Effector memory CD4-positive, alpha-beta T cell (primary cell): ENCODE measurements at places on chromosomes 1 and 21.

- DNase-seq: no peak
These were observed 14.2 kb upstream of the CELSR2 start for GRCh38 chr1:109235137-109235536.

GRCh38 chr1:172746091-172746949 is 87.4 kb downstream of the FASLG start:
- DNase-seq: peak; percentile 27

- no peak for DNase-seq
These were observed 2.8 kb downstream of the PEA15 start for GRCh38 chr1:160207771-160208556.

GRCh38 chr1:243271996-243272395 is 16.2 kb downstream of the SDCCAG8 start:
- DNase-seq: no peak
